AG08396 (cell line): ENCODE measurements at places on chromosomes 13 and 19.
A peak's percentile ranks its signal among the peaks of the same experiment; 100 is the strongest.

GRCh38 chr19:55703790-55704215 is 28.8 kb downstream of the EPN1 start:
- DNase-seq = peak; percentile 65

DNA sequence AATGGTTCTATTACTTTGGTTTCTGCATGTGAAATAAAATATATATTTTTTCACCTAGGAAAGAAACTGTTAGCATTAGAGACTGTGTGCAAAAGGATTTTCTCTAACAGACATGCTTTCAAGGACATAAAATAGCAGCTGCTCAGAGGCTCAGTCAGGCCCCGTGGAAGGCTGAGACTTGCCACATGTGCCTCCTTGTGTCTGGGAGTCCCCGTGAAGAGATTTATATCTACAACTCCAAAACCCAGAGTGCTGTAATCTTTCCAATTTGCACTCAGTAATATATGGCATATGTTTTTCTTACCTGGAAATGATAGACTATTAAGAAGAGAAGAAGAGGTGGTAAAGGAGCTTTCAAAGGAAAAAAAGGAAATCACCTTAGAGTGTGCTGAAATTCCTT is 371.6 kb upstream of the OBI1 start:
- DNase-seq = no peak

DNA sequence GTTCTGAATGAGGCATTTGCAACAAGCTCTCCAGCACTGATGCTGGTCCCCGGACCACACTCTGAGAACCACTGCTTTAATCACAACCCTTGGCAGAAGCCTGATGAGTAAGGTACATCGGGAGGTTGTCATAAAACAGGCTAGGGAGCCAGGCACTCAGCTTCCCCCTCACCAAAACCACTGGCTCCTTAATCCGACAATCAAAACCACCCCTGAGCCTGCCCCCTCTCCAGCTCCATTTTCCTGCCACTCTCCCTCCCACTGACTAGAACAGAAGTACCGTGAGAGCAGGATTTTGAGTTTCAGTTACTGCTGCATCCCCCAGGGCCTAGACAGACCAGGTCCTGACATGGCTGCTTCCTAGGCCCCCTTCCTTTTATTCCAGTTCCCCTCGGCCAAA is 7.2 kb downstream of the GSK3A start:
- DNase-seq = no peak

- DNase-seq = no peak
These were observed 106.2 kb downstream of the DNAJC15 start for GRCh38 chr13:43129511-43130110.

DNA sequence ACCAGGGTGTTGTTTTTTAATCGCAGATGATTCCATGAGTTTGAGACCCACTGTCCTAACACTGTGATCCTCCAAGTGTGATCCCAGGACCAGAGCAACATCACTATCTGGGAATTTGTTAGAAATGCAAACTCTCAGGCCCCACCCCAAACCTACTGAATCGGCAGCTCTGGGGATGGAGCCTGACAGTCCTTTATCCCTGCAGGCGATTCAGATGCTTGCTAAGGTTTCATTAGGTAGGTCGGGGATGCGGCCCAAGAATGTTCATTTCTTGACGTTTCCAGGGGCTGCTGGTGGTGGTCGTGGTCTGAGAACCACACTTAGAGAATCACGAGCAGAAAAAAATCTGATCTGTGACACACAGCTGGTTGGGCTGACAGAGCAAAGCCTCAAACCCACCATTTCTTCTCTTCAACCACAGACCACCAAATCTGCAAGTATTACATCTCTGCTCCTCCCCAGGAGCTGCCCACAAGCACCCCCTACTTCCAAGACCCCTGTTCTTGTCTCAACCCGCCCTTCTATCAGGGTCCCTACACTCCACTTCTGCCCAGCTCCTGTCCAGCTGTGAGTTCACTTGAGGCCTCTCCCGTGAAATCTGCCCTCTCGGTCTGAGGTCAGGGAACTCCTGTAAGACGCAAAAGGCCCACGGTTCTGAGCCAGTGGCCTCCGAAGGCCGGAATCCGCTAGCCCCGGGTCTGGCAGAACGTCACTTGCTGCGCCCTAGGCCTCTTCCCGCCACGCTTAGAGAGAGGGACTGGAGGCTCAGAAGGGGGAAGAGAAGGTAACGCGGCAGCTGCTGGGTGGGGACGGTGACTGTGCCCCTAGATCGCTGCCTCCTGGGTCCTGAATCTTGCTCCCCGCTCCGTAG is 1.1 kb upstream of the FARP1 start:
- DNase-seq = no peak

DNA sequence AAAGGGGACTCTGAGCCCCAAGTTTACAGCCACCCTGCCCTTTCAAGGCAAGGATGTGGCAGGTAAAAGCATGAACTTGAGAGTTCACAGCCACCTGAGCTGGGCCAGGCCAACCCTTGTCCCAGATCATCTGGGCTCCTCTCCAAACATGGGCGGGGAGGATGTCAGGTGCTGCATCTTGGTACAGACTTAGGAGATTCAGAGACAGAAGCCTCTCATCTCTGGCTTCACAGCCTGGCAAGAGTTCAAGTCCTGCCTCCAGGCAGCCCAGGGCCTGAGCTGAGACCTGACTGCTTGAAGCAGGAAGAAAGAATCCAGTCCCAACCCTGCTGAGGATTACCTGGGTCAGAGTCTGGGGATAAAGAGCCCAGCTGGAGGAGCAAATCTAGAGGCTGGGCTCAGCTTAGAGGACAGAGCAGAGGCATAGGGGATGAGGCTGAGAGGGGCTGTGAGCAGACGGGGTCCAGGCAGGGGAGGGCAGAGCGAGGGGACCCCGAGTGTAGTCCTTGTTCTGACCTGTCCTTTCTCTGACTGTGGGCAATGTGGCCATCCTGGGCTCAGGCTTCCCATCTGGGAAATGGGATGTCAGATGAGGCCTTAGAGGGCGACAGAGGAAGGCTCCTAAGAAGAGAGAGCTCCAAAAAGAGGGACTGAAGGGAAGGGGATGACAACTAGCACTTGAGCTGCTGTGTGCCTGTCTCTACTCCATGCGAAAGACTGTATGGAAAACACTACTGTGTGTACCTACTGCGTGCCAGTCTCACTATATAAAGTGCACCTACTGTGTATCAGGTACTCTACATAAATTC is 6.6 kb upstream of the OR10H5 start:
- DNase-seq = no peak
